ENCODE measurements at places on chromosomes 6 and 20. TPM values are rescaled to one million over a fixed set of nuclear protein-coding genes. Genes with fewer than 3 reads are reported as not detected.

The SMOC2 gene
- not detected for total RNA-seq

The EYA4 gene
- 34.6 TPM for total RNA-seq

The TFAP2B gene
- 8.9 TPM for total RNA-seq

The USP49 gene
- 1.8 TPM for total RNA-seq

The CLIC5 gene
- not detected for total RNA-seq
